ENCODE measurements at places on chromosomes 5 and 9.

- DNase-seq, result no peak
Measured at GRCh38 chr5:39076757-39077728, 2.8 kb upstream of the RICTOR start.

DNA sequence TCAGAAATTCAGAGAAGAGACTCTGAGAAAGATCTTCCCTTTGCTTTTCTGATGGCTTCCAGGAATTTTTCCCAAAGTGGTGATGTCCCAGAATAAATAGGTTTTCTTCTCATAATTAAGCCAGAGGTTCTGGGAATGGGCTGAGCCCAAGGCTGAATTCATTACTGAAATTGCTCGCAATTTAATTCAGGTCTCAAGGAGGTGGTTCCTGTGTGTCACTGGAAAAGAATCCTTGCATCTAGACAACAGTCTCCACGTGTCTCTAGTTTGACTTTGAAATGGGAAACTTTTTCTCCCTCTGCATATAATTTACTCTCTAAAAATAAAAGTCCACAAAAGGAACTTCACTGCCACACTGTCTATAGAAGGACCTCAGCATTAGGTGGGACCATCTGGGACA is 27.8 kb upstream of the STX17 start:
- DNase-seq, result no peak

GRCh38 chr5:124576848-124577409 is 169.5 kb downstream of the ZNF608 start:
- no peak for DNase-seq

DNA sequence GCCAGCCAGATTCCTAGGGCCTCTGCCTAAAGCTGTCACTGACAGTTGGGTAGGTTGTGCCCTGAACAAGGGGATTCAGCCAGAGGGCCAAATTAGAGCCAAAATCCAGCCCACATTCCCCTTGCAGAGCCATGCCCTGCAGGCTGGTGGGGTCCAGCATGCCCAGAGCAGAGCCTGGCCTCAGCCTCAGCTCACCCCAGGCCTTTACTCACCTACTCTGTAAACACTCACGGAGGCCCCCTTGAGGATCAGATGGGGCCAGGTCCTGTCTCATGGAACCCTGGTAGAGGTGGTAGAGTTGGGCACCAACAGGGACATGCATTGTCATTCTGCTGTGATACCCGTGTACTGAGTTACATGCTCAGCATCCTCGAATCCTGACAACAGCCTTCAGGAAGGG is 74.9 kb downstream of the LMX1B start:
- DNase-seq, result no peak

GRCh38 chr5:2666081-2666480 is 85.4 kb downstream of the IRX2 start:
- DNase-seq, result no peak

DNA sequence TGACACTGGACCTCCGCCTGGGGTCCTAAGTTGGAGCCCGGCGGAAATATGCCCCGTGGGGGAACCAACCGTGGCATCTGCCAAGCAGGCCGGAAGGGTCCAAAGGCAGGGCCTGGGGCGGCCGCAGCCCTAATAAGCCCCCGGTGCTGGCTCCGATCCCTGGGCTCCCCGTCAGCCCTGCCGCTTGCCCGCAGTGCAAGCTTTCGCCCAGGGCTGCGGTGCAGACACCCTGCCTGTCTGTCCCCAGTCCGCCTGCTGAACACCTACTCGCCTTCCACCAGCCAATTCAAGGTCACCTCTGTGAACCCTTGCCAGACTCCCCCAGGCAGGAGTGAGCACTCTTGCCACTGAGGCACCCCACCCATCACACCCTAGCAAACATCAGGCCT is 502 bp upstream of the PTGR1 start:
- DNase-seq, result no peak

DNA sequence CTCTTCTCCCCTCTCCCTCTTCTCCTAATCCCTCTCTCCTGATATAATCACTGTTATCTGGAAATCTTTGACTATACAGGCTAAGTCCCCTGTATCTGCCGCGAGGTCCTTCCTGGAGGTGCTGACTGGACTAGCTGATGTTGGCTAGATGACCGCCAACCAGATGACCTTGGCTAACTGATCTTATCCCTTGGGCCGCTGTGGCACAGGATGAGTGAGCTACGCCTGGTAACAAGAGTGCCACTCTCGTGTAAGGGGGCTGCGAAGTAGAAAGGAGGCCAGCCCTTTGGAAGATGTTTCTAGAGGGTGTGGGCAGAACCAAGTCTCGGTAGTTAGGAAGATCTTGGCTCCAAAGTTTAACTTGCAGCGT is 345 bp upstream of the PRRC1 start:
- no peak for DNase-seq

GRCh38 chr5:32711362-32711680 is 200 bp downstream of the NPR3 start:
- DNase-seq, result no peak

- DNase-seq, result no peak
Measured at GRCh38 chr5:91938441-91938840, 555.3 kb upstream of the ARRDC3 start.

DNA sequence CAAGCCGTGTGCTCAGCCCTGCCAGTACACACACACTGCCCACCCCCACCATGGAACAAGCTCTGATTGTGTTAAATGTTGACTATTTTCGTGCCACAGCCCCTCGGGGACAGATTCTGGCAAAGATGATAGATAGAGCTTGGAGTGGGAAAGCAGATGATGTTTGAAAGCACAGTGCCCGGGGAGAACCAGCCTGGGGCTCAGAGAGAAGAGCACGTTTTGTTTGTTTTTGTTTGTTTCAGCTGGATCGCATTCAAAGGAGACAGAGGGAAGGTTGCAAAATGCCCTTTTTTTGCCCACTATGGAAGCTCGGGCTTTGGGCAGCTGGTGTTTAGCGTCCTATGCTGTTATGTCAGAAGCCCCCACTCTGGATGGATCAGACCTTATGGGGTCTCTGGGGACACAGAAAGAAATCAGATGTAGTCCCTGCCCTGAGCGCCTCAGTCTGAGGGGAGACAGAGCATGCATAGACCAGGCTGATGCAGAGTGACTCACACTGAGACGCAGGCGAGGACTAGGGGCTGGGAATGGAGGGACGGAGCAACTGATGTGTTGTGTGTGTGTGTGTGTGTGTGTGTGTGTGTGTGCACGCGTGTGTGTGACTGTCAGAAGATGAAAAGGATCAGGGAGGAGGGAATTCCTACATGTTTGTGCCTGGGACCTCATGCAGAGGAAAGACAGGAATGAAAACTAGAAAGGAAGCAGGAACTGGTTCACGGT is 229.7 kb downstream of the MELK start:
- peak; percentile 10 for DNase-seq

GRCh38 chr5:34543687-34544086 is 112.4 kb upstream of the RAI14 start:
- DNase-seq, result no peak

All from activated effector memory CD4-positive, alpha-beta T cell treated with anti-CD3 and anti-CD28 coated beads, Interleukin-2, amount 50 U/mL, for 16 hours (primary cell).